ENCODE measurements at places on chromosomes 5 and 9.

DNA sequence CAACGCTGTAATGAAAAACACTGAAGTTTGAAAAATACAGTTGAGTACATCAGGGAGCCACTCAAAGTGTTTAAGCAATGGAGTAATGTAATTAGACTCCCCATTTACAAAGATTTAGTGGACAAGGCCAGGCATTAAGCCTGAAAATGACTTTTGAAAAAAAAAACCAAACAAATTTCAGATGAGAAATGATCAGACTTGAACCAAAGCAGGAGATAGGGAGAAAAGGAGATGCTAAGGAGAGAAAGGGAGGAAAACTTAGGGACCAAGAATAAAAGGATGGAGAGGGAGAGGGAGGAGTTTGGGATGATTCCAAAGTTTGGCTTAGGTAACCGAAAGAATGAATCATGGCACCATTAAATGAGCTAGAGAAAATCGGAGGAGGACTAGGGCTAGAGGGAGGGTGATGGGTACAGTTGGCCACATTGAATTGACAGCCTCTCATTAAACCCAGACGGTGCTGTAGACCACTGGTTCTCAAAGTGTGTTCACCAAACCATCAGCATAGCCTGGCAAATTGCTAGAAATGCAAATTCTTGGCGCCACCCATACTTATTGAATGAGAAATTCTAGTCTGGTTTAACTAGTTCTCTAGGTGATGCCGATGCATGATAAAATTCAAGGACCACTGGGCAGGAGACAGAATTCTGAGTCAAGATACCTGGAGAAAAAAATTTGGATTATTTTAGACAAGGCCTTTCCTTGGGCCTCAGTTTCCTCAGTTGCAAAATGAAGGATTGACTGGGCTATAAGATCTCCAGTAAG, 6.2 kb upstream of the CPEB4 start:
- DNase-seq, result no peak

- DNase-seq, result no peak
Measured at GRCh38 chr5:150601491-150602345, 38.7 kb upstream of the SYNPO start.

DNA sequence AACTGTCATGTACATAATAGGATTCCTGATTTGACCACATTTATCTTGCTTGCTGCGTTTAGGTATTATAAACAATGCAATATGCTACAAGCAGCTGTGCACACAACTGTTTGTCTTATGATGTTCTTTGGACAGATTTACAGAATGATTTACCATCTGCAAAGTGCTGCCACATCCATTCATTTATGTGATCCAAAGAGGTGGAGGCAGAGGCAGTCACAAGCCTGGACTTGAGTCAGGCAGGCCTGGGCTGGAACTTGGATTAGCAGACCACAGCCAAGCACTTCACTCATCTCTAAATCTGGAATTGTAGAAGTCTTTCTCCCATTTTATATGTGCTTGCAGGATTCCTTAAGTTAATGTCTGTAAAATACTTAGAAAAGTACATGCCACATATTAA, 149.0 kb downstream of the INSYN2B start:
- DNase-seq, result no peak

DNA sequence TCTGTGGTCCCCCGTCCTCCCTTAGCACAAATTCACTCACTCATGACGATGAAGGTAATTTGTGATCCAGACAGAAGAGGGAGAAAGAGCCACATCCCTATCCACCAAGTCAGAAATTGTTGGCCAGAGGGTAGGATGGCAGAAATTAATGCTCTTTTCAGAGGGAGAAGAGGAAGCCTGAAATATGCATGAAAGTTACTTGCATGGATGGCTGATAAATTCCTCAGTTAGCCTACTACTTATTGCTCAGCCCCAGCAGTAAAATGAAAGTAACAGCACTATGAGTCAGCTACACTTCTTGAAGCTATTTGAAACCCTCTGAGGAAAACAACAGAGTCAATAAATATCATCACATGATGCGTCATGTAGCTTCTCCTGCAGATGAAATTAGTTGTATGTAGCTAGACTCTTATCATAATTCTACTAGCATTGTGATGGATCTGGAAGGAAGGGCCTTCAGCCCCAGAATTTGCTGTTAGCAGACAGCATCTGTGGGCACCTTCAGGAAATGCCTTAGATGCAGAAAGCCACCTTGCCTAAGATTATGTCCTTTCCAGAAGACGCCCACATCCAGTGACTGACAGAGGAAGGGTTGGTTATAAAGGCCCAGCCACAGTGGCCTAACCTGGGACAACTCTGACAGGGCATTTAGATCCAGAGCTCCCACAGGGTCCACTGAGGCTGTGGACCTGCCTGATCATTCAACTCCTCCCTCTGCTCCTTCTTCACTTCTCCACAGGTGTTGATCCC, 81.2 kb upstream of the CCDC112 start:
- peak; percentile 95 for DNase-seq

- no peak for DNase-seq
Measured at GRCh38 chr9:36866840-36867239, 167.2 kb downstream of the PAX5 start.

DNA sequence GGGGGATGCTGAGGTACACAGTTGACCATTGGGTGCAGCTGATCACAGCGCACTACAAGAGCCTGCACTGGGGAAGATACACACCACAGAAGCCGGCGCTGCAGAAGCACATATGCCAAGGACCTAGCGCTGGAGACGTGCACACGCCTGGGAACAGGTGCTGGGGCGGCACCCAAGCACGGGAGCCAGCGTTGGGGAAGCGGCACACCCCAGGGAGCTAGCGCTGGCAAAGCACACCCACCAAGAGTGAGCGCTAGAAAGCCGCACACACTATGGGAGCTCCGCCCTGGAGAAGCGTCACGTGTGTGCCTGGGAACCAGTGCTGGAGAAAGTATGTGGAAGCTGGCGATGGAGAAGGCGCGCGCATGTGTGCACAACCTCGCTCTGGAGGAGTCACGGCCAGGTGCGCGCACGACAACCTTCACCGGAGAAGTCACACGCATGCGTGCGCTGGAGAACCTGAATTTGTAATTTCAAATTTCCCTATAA, 4.5 kb downstream of the FANCC start:
- DNase-seq, result no peak

GRCh38 chr9:81621118-81621517, 68.2 kb downstream of the TLE1 start:
- no peak for DNase-seq

DNA sequence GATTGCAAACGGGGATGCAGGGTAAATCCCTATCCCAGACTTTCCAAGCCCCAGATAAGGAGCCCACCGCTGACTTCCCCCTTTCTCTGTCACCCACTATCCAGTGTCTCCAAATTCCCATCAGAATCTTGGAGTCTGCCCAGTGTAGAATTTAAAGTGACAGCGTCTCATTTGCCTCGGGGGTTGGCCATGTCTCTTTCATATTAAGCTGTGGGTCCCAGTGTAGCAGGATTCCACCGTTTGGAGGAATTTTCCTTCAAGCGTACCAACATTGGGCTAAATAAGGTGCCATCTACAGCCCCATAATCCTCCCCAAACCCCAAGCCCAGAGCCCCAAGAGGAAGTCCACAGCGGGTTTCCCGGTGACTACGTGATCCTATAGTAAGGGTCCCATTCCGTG, 1.1 kb downstream of the BRINP1 start:
- no peak for DNase-seq

DNA sequence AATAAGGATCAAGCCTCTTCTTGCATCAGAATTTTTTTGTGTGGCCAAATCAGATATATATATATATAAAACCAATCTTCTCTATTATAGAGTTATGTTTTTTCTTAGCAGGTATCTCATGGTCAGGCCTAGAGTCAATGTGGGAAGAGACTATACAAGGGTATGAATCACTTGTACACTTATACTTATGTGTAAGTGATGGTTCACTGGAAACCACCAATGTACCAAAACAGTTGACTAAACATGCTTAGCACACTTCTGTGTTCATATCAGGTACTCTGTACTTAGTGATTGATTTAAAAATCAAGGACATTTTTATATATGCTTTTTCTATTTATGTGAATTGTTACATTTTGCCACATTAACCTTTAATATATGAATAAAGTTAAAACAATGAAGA, 92.6 kb downstream of the CWC27 start:
- no peak for DNase-seq

DNA sequence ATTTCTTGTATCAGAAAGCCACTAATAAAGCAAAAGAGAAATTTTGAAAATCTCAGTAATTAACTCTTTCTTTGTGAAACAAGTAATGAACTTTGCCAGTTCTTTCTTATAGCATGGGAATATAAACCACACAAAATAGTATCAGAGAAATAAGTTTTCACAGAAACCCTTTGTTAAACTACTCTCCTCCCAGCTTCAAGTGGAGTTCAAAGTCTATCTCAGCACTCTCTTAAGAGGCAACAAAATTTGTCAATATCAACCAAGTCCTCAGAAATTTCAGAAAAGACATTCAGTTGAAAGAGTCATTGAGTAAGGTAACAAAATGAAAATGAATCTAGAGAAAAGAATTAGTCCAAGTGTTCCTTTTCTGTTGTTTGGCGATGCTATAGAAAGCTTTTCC, 89.3 kb downstream of the NTRK2 start:
- no peak for DNase-seq

DNA sequence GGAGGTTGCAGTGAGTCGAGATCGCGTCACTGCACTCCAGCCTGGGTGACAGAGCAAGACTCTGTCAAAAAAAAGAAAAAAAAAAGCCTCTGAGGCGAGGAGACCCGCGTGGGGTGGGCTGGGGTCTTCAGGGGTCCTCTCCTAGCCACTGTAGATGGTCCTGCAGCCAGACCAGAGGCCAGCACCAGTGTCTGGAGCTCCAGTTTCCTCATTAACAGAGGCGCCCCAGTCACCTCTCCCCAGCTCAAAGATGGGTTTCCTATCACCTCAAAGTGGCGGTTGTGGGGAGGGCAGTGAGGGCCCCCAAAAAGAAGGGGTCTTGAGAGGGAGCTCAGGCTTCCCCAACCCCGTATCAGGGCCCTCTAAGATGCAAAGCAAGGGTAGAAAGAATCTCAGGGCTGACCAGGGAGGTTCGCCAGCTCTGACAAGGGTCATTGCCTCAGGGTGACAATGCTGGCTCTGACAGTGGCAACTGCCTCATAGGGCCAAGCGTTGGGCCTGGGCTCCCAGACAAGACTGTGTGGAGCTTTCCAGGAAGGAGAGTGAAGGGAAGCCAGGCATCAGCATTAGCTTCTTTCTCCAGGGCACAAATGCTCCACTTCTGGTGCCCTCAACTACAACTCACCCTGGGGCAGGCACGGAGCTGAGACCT, 15.0 kb downstream of the STK10 start:
- DNase-seq, result no peak

- peak; percentile 65 for DNase-seq
Measured at GRCh38 chr5:32859211-32859641, 148.1 kb downstream of the NPR3 start.

- DNase-seq, result peak; percentile 98
Measured at GRCh38 chr5:92552206-92553160, 1028.5 kb downstream of the NR2F1-AS1 start.

GRCh38 chr5:5592541-5592940, 170.1 kb downstream of the ICE1 start:
- no peak for DNase-seq

DNA sequence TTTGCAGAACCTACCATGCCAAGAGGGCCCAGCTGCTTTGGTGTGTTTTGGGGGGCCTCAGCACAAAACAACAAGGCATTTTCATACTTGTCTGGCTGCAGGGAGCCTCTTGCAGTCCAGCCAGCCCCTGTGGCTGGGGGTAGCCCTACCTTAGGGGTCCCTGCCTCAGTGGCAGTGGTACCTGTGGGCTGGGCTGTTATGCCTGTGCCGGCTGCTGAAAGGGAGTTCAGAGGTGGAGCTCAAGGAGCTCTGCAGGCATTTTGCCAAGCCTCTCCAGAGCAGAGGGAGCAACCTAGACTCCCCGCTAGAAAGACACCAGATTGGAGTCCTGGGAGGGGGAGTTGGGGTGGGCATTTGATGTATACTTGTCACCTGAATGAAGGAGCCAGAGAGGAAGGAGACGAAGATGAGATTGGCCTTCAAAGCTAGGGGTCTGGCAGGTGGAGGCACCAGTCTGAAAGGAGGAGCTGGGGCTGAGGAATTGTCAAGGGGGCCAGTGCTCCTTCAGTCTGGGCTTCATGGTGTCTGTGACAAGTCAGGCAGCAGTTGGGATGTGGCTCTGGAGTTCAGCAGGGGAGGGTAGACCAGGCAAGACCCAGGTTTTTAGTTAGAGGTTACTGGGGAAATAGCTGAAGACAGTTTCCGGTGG, 1.5 kb downstream of the SHROOM1 start:
- DNase-seq, result no peak

DNA sequence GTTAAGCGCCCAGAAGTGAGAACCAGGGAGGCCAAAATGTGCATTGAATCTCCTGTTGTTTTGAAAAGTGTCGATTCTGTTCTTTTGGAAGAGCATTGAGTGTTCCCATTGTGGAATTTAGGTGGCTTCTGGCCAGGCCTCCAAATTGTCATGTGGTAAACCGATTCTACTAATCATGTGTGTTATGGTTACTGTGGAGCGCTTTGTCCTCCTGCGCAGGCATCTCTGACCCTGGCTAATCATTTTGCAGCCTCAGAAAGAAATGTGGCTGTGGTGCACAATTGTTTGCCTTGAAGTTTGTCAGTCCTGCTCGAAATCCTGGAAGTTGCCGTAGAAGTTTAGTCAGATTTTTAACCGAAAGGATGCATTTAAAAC, 121.3 kb downstream of the RASGRF2 start:
- no peak for DNase-seq

GRCh38 chr5:157513182-157513581, 53.2 kb downstream of the NIPAL4 start:
- DNase-seq, result no peak

GRCh38 chr9:108579757-108580439, 275.9 kb downstream of the ACTL7B start:
- peak; percentile 48 for DNase-seq

DNA sequence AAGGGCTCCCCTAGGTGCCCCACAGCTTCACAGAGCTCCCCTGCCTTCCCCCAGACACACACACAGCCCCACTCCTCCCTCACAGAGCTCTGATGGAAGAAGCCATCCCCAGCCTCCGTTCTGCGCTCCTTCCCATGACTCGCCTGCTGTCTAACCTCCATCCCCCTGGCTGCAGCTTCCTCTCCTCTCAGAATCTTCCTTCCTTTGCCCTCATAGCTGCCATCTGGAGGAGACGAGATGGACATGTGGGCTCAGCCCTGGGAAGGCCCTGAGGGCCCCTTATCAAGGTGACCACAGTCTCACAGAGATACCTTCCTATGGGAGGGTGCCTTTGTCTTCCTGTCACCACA, 94.3 kb downstream of the PCDH1 start:
- no peak for DNase-seq

GRCh38 chr9:121556580-121556979, 56.9 kb upstream of the GGTA1 start:
- DNase-seq, result peak; percentile 95

DNA sequence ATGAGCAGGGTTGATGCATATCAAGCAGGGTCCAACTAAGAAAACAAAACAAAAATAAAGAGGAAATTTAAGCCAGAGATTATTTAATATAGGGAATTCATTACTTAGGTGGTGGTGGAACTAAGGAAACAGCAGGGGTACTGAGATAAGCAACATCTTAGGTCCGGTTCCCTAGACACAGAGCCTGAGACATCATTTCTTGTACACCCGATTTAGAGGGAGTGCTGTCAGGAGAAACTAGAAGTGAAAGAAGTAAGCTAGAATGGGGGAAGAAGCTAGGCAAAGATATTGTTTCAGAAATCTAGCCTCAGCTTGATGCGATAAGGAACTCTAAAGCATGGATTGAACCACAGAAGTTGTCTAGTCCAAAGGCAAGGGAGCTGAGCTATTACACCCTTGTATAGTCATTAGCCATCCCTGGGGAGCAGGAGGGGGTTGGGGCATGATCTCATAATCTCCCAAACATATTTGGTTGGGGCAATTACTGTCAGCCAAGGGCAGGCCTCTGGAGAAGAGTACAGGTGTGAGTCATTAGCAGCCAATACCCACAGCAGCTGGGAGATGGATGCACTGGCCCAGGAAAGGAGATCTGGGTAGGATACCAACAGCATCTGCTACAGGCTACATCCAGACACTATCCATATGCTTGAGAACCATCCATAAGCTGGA, 194.5 kb downstream of the ARL15 start:
- no peak for DNase-seq
